ENCODE measurements at places on chromosomes 3 and 15.

- DNase-seq: no peak
These were observed 472.3 kb upstream of the CBLB start for GRCh38 chr3:106341087-106341486.

- no peak for DNase-seq
These were observed 284.5 kb upstream of the ROBO1 start for GRCh38 chr3:80052271-80052670.

DNA sequence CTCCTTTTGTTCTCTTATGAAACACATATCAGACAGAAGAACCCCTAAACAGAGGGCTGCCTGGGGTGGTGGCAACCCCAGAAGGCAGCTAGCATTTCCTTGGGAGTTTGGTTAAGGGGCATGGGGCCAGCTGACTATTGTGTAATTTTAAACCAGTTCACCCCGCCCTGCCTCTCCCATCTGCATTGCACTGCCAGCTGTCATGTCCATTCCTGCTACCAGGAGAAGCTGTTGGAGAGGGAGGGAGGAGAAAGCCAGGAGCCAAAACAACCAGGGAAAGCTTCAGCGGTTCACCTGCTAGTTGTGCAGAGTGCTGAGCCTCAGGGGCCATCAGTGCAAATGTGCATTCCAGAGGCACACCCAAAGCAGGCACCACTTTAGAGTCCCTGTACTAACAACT is 47.6 kb upstream of the ATP1B3 start:
- DNase-seq: no peak

- DNase-seq: no peak
These were observed 63.6 kb upstream of the ARL8B start for GRCh38 chr3:5058471-5058951.

- no peak for DNase-seq
These were observed 4.6 kb downstream of the RBM15B start for GRCh38 chr3:51395493-51396213.

DNA sequence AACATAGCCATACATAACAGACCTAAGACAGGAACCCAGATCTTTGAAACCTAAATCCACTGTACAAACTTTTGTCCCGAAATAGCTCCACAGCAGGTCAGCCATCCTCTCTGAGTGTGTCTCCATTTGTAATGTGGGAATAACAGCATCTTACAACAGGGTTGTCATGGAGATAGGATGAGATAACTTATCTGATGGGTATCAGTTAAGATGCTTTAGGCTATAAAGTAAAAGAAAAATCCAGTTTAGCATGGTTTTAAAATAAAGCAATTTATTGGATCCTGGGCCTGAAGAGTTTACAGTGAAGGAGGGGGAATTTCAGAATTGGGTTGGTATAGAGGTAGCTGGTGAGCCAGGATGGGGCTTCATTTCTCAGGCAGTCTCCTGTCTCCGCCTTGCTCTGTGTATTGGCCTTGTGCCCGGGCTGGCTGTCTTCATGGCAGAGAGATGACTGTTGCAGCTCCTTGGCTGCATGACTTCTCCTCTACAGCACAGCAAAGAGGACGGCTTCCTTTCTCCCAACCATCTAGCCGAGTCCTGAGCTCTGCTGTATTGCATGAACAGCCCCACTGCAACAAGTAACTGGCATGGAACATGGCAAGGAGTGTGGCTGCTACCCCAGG is 131.9 kb upstream of the PROK2 start:
- DNase-seq: no peak

- DNase-seq: no peak
These were observed 20.5 kb upstream of the FRMD5 start for GRCh38 chr15:44215594-44215993.

DNA sequence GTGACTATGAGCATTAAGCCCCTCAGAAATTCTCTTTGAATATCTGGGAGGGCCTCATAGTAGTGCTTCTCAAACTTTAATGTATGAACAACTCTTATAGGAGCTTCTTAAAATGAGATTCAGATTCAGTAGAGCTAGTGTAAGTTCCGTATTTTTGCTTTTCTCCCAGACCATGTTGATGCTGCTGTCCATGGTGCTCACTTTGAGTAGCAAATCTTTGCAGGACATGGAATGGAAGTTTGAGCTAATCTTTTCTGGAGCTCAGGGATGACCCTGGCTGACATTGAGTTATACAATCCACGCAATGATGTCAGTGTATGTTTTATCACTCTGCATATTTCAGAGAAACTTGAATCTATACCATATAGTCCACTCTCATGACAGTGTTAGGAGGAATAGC is 134.2 kb downstream of the OTOL1 start:
- no peak for DNase-seq

GRCh38 chr15:68047826-68048225 is 6.3 kb upstream of the PIAS1 start:
- no peak for DNase-seq

DNA sequence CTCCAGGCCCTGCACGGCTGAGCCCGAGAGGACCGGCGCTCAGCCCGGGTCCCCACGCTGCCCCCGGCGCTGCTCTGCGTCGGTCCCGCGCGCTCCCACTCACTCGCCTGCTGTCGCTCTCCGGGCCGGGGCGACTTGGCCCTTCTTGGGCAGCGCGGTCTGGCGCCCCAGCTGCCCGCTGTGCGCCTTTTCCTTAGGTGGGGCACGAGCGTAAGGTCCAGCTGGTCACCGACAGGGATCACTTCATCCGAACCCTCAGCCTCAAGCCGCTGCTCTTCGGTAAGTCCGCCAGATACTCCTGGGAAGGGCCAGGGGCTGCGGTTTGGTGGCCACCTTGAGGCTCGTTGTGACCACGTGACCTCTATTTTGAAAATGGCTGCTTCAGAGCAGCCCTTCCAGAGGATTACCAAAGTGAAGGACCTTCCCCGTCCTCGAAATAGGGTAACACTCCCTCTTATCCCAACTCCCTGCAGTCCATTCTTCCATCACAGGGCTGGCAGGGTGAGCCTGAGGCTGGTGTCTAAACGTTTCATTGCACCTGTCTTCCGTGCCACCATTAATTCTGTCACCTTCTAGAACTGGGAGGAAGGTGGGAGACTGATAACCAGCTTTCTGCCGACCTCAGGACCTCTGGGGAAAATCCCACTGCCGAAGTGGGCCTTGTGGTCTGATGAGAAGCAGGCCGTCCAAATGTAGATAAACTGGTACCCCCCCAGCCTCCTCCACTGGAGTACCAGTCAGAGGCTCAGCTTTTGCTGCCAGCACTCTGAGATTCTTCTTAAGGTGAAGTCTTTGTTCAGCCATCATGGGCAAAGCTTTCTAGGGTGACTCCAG is 812 bp downstream of the P4HTM start:
- no peak for DNase-seq

- DNase-seq: no peak
These were observed 31.1 kb downstream of the EIF1B start for GRCh38 chr3:40340541-40341170.

- DNase-seq: peak; percentile 55
These were observed 3.0 kb downstream of the GCSAM start for GRCh38 chr3:112129925-112130637.

DNA sequence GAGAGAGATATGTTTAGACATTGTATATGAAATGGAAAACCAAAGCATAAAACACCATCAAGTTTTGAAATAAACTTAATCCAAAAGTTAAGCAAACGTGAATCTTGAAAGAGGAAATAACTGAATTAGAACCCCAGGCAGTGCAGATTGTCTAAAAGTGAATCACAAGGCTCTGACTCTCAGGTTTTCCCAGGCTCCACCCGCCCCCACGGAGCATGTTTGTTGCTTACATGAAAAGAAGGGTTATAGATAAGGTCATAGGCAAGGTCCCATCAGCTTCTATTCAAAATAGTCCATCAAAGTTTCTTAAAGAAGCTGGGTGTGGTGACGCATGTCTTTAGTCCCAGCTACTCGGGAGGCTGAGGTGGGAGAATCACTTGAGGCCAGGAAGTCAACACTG is 29.0 kb upstream of the SLMAP start:
- no peak for DNase-seq

DNA sequence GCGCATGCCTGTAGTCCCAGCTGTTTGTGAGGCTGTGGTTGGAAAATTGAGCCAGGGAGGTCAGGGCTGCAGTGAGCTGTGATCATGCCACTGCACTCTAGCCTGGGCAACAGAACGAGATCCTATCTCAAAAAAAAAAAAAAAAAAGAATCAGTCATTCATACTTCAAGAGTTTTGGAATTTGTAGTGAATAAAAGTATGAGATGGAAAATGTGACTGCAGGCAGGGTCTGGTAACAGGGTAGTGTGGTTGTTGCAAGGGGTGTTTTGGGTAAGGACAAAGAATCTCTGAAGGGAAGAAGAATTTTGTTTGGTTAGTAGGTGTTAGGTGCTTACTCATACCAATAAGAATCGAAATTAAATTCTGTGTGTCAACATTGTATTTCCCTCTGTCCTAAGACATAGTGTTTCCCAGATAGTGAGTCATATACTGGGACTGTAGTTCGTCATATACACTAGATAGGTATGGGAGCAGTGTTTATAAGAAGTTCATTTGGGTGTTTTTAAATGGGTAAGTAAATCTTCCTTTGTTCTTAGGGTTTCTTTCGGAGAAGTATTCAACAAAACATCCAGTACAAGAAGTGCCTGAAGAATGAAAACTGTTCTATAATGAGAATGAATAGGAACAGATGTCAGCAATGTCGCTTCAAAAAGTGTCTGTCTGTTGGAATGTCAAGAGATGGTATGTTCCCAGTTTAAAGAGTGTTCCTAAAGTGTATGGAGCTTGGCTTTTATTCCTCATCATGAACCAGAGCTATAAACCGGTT is 14.2 kb downstream of the NR1D2 start:
- no peak for DNase-seq

DNA sequence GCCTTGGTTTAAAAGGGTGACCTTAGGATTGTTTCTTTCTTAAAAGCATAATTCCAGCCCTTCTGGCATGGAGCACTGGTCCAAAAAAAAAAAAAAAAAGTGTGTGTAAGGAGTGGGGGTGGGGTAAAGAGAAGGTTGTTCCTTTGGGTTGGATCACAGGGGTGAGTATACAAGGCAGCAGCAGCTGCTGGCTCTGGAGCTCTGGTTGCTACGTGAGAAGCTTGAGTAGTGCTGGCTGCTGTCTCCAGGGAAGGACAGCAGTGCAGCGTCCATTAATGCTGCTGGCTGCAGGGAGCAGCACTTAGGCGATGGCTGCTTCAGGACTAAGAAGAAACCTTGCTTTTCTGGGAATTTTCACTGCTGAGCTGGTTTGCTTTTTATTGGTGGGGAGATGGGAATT is 2.3 kb downstream of the SETD5 start:
- peak; percentile 73 for DNase-seq

DNA sequence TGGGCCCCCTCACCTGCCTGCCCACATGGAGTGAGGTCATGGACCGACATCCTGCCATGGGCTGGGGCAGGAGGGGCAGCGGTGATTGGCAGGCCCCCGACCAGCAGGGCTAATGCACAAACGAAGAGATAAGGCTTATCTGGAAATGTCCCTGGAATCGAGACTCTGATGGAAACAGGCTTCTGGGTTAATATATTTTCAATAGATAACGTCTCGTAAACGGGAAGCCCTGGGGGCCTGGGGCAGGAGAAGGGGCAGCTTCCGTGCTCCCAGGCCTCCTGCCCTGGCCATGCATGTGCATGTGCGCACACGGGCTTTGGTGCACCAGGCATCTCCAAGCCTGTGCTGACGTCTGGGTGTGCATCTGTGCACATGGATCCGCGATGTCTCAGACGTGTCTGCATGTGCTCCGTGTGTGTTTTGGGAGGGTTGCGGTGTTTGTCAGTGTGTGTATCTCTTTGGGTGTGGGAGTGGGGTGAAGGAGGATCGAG is 55.1 kb downstream of the DNAJB8 start:
- DNase-seq: no peak

DNA sequence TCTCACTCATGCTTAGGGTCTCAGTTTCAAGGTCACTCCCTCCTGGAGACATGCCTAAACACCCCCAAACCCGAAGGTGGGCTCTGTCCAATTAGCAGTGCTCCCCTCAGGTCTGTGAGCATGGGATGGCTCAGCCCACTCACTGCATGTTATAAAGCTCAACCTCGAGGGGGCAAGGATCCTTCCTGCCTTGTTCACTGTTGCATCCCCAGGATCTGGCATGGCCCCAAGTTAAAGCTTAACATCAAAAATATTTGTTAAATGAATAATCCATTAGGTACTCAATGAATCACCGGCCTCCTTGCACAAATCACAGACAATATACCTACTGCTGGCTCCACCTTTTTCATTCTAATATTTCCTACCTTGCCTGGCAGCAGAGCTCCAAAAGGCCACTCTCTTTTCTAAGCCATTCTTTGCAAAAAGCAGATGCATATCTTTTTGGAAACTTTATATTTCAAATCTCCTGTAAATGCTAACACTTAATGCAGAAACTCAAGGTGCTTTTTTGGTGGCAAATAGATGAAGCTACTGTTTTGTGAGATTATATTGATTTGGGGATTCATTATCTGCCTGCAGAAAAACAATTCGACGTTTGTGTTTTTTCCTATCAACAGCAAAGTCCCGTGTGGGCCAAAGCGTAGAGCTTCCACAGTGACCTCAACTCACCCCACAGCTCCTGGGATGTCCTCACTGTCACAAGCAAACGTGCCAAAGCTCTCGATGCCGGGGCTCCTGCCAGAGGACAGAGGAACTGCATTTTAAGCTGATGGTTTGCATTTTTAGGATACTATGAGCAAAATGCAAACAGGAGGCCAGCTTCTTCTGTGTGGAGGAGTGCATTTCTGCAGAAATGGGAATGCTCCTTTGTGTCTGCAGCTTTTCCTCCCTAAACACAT is 35.4 kb downstream of the PCOLCE2 start:
- no peak for DNase-seq
